ENCODE measurements at places on chromosomes 12 and 14.

- no peak for DNase-seq
Observed at GRCh38 chr12:89521364-89522223, 3.0 kb downstream of the GALNT4 start.

DNA sequence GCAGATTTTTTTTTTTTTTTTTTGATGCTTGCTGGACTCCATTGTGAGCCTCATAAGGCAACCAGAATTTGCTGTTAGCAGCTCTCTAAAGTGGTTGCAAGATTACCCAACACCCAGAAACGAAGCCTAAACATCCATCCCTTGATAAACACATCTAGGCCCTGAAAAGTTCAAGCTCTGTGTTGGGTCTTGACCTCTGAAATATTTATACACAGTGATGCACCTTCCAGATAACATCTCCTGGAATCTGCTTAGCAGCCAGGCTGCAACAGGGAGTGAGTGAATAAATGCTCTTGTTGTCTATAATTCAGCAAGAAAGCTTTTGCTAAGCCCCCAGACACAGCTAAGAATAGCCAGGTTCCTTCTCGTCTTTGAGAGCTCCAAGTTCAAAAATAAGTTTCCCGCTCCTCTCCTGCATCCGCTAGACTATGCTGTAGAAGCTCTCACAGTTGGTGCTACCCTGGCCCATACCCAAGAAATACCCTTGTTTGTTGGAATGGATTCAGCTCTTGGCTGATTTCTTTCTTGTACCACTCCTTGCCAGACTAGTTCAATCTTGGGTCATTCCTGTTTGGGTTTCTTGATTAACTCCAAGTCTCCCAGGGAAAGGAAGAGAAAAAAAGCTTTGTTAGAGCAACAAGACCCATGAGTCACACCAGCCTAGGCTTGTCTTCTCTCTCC is 610.6 kb upstream of the TBX3 start:
- DNase-seq = no peak

- DNase-seq = no peak
Observed at GRCh38 chr14:30211326-30211725, 283.7 kb upstream of the PRKD1 start.

GRCh38 chr14:42665083-42665482 is 1058.4 kb downstream of the LRFN5 start:
- DNase-seq = no peak

- DNase-seq = no peak
Observed at GRCh38 chr12:119695034-119695433, 27.1 kb downstream of the PRKAB1 start.

- DNase-seq = no peak
Observed at GRCh38 chr12:92933606-92934005, 4.5 kb upstream of the EEA1 start.

DNA sequence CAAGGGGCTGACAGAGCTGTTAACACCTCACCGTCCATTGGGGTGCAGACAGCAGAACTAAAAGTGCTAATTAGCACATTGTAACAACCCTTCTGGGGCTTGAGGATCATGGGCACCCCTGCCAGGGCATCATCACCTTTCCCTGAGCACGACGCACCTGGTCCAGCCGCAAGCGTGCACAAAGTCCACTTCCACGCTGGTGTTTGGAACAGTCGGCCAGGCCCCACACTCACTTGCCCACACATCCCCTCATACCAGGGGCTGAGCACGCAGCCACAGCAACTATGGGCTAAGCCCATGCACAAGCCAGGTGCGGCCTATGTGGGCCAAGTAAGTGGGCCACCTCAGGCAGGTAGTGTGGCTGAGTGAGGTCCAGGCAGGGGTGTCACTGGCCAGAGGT is 148.7 kb downstream of the CCDC59 start:
- no peak for DNase-seq

GRCh38 chr12:90235642-90236041 is 527.0 kb upstream of the ATP2B1 start:
- no peak for DNase-seq
